Ovary (tissue), 10 donors: ENCODE measurements at places on chromosomes 6 and 20. TPM values are rescaled to one million over a fixed set of nuclear protein-coding genes. Genes with fewer than 3 reads are reported as not detected.

DNA sequence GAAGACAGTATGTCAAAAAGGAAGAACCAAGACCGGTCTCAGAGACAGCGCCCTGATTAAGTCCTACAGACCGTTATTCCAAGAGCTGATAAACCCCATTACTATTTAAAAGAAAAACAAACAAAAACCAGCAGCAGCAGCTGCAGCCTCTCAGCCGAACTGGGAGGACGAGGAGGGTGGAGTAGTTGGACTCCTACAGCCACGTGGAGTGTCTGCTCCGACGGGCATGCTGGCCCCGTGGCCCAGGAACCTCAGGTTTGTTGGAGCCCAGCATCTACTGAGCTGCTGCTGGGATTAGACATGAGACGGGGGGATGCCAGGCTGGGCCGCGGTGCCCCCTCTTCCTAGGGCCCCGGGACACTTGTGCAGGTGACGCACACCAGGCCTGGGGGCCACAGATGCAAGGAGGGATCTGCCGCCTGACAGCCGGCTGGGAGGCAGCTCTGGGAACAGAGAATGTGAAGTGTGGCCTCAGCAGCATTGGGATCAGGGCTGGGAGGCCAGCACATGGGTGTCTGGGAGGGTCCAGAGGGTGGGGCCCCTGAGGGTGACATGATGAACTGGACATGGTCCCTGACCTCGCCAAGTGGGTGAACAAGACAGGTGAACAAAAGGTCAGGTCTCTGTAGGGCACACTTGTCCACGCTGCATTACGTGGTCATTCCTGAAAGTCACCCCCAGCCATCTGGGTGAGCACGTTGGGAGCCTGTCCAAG is 2.9 kb upstream of the ZBTB46 start:
- no peak overlapping the region for H3K4me3 ChIP-seq
- H3K27ac ChIP-seq: peak overlapping the region; percentile 91
- DNase-seq: peak; percentile 58
- H3K36me3 ChIP-seq: no peaks in the 10 kb centered on the region
- peaks cover 24% of the 10 kb centered on the region for H3K4me1 ChIP-seq

RRP36 gene
- polyA plus RNA-seq: 23.6 TPM

PRKN gene
- 6.3 TPM for polyA plus RNA-seq

GRCh38 chr6:110338820-110339470 is 19.2 kb downstream of the METTL24 start:
- no peak for DNase-seq
- H3K27ac ChIP-seq: no peak overlapping the region
- peaks cover 15% of the 10 kb centered on the region for H3K4me1 ChIP-seq
- H3K36me3 ChIP-seq: no peaks in the 10 kb centered on the region

TFAP2C gene
- 0.18 TPM for polyA plus RNA-seq

- DNase-seq: no peak
- H3K27me3 ChIP-seq: no peaks in the 10 kb centered on the region
- H3K4me3 ChIP-seq: no peak overlapping the region
Observed at GRCh38 chr6:116106146-116106545, 5.5 kb downstream of the NT5DC1 start.

TINAG gene
- not detected for polyA plus RNA-seq

RANBP9 gene
- polyA plus RNA-seq: 24.8 TPM

PLAGL2 gene
- polyA plus RNA-seq: 11.4 TPM

TSPYL1 gene
- 88.4 TPM for polyA plus RNA-seq

FRMD1 gene
- polyA plus RNA-seq: 0.10 TPM

SNX9 gene
- polyA plus RNA-seq: 31.2 TPM

- no peaks in the 10 kb centered on the region for H3K36me3 ChIP-seq
- H3K4me1 ChIP-seq: no peaks in the 10 kb centered on the region
- no peak overlapping the region for H3K4me3 ChIP-seq
- H3K27me3 ChIP-seq: no peaks in the 10 kb centered on the region
- DNase-seq: no peak
Observed at GRCh38 chr20:5674176-5674660, 76.0 kb upstream of the SHLD1 start.

GRCh38 chr6:106185615-106186014 is 99.5 kb downstream of the PRDM1 start:
- H3K4me1 ChIP-seq: no peaks in the 10 kb centered on the region
- H3K36me3 ChIP-seq: no peaks in the 10 kb centered on the region
- H3K4me3 ChIP-seq: no peak overlapping the region

PI16 gene
- polyA plus RNA-seq: 43.1 TPM

DNA sequence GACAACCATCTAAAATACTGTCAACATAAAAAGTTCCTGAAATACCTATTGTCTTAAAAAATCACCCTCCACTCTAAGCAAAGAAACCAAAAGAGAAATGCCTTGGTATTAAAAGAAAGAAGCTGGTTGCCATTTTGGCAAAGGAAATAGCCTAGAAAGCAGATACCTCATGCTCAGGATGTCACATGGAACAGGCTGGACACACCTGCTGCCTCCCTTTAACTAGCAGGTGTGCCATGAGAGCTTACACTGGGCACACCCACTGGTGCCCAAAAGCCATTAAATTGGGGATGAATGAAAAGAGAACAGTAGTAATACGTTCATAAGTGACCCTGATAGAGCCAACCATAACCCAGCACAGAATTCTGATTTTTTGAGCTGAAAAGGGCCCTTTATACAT is 1.5 kb downstream of the SLC23A2 start:
- no peaks in the 10 kb centered on the region for H3K27me3 ChIP-seq
- no peaks in the 10 kb centered on the region for H3K36me3 ChIP-seq
- peaks cover 17% of the 10 kb centered on the region for H3K4me1 ChIP-seq
- peak overlapping the region; percentile 90 for H3K4me3 ChIP-seq
- peak overlapping the region; percentile 7 for H3K27ac ChIP-seq

- no peak for DNase-seq
- H3K27me3 ChIP-seq: no peaks in the 10 kb centered on the region
- no peaks in the 10 kb centered on the region for H3K4me1 ChIP-seq
- no peak overlapping the region for H3K4me3 ChIP-seq
- no peaks in the 10 kb centered on the region for H3K36me3 ChIP-seq
- H3K27ac ChIP-seq: no peak overlapping the region
Observed at GRCh38 chr6:137357263-137357947, 136.8 kb downstream of the OLIG3 start.

RIOK1 gene
- 17.3 TPM for polyA plus RNA-seq

PAX1 gene
- polyA plus RNA-seq: not detected
